ENCODE measurements at places on chromosomes 3 and 15. TPM values are rescaled to one million over a fixed set of nuclear protein-coding genes. Genes with fewer than 3 reads are reported as not detected.

GRCh38 chr3:31369637-31370379 lies 162.9 kb upstream of the STT3B start:
- H3K4me1 ChIP-seq, result peaks cover 16% of the 10 kb centered on the region
- no peak overlapping the region for H3K4me3 ChIP-seq
- H3K27ac ChIP-seq, result peak overlapping the region; percentile 5
- DNase-seq, result peak; percentile 16
- no peaks in the 10 kb centered on the region for H3K36me3 ChIP-seq

The CPN2 gene
- not detected for total RNA-seq

GRCh38 chr3:151008699-151009098 lies 36.2 kb upstream of the CLRN1 start:
- H3K36me3 ChIP-seq, result no peaks in the 10 kb centered on the region
- DNase-seq, result peak; percentile 22
- H3K27ac ChIP-seq, result no peak overlapping the region
- H3K27me3 ChIP-seq, result peaks cover 45% of the 10 kb centered on the region

DNA sequence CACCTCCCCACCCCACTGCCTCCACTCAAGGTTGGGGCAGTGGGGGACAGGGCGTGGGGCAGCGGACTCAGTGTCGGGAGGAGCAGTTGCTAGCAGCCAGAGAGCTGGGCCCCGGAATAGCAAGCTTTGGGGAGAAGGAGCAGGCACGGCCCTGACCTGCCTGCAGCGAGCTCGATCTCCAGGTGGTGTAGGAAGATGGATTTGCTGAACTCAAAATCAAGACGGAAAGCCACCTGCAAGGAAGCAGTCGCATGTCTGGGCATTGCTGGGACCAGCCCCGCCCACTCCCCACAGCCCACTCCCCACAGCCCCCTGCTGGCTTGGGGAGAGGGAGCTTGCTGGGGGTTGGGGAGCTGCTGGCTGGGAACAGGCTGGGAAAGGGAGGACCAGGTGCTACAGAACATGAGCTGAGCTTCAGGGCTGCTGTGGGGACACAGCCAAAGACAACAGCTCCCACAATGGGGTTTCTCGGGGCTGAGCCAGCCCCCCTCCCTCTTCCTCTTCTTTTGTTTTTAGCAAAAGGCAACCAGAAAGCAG lies 38.0 kb downstream of the FEM1B start:
- H3K27me3 ChIP-seq, result no peaks in the 10 kb centered on the region
- no peaks in the 10 kb centered on the region for H3K4me1 ChIP-seq
- DNase-seq, result no peak
- H3K27ac ChIP-seq, result no peak overlapping the region
- H3K4me3 ChIP-seq, result no peak overlapping the region
- no peaks in the 10 kb centered on the region for H3K36me3 ChIP-seq

- peak overlapping the region; percentile 26 for H3K4me3 ChIP-seq
- H3K36me3 ChIP-seq, result no peaks in the 10 kb centered on the region
- H3K27me3 ChIP-seq, result no peaks in the 10 kb centered on the region
- peaks cover 16% of the 10 kb centered on the region for H3K4me1 ChIP-seq
Observed at GRCh38 chr3:44000586-44000985, 241.1 kb upstream of the TOPAZ1 start.

- peaks cover 14% of the 10 kb centered on the region for H3K4me1 ChIP-seq
- no peaks in the 10 kb centered on the region for H3K27me3 ChIP-seq
- H3K27ac ChIP-seq, result no peak overlapping the region
- H3K4me3 ChIP-seq, result no peak overlapping the region
Observed at GRCh38 chr3:45948311-45948781, 5.1 kb downstream of the CXCR6 start.

The TRAT1 gene
- total RNA-seq, result not detected

The SIDT1 gene
- 18.4 TPM for total RNA-seq

GRCh38 chr3:113161661-113162060 lies 49.7 kb upstream of the BOC start:
- DNase-seq, result no peak
- no peaks in the 10 kb centered on the region for H3K36me3 ChIP-seq
- H3K4me1 ChIP-seq, result no peaks in the 10 kb centered on the region
- no peaks in the 10 kb centered on the region for H3K27me3 ChIP-seq
- H3K27ac ChIP-seq, result no peak overlapping the region
- H3K4me3 ChIP-seq, result no peak overlapping the region

The KCNMB3 gene
- total RNA-seq, result 2.3 TPM

The AGBL1 gene
- not detected for total RNA-seq

The SEMA3G gene
- total RNA-seq, result 0.77 TPM

GRCh38 chr15:60255390-60255789 lies 142.4 kb downstream of the ANXA2 start:
- H3K27me3 ChIP-seq, result peaks cover 25% of the 10 kb centered on the region
- H3K4me3 ChIP-seq, result no peak overlapping the region
- peak; percentile 89 for DNase-seq

DNA sequence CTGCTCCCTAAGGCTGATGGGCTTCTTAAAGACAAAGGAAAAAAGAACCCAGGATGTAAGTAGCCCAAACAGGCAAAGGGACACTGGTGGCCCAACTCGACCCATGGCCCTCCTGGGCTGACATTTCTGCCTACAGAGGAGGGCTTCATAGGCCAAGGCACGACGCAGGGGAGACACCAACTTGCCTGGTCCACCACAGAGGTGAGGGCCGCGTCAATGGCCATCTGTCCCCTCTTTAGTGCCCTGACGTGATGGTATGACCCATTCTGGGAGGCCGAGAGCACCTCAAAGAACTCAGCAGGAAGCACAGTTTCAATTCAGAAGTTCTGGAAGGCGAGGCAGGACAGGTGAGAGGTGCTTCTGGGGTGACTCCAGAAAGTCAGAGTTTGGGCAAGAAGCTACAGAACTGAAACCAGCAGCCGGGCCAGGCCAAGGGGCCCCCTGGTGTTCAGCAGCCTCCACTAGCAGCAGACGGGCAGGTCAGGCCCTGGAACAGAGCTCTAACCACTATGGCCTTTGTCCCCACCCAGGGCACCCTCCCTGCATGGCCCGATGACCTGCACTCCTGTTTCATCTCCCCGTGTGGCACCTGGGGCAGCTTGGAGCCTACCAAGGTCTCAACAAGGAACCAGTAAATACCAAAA lies 45.1 kb downstream of the HMCES start:
- no peak overlapping the region for H3K27ac ChIP-seq
- no peaks in the 10 kb centered on the region for H3K27me3 ChIP-seq
- no peaks in the 10 kb centered on the region for H3K36me3 ChIP-seq
- H3K4me3 ChIP-seq, result no peak overlapping the region
- no peak for DNase-seq

DNA sequence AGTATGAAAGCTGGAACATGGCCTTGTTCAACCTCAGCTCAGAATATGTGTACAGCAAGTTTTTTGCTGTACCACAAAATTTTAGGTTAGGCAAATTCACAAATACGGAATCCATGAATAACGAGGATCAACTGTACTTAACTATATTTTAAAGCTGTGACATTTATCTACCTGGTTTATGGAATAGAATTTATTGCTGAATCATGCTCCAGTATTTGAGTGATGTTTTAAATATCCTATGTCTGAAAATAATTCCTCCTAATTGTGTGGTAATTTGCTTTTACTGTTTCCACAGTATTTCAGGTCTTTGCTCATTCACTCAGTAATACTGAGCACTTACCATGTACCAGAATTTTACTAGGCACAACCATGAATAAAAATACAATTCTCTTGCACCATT lies 29.5 kb downstream of the SEC62 start:
- H3K36me3 ChIP-seq, result peaks cover 22% of the 10 kb centered on the region
- no peak overlapping the region for H3K27ac ChIP-seq
- H3K4me3 ChIP-seq, result no peak overlapping the region
- H3K27me3 ChIP-seq, result no peaks in the 10 kb centered on the region
- no peaks in the 10 kb centered on the region for H3K4me1 ChIP-seq
- DNase-seq, result no peak

- DNase-seq, result no peak
- no peak overlapping the region for H3K27ac ChIP-seq
- H3K36me3 ChIP-seq, result no peaks in the 10 kb centered on the region
- H3K4me3 ChIP-seq, result no peak overlapping the region
- no peaks in the 10 kb centered on the region for H3K4me1 ChIP-seq
Observed at GRCh38 chr15:50107157-50107556, 11.9 kb downstream of the ATP8B4 start.

The CEP152 gene
- 7.5 TPM for total RNA-seq

GRCh38 chr15:91100814-91101607 lies 954 bp downstream of the SV2B start:
- H3K27me3 ChIP-seq, result peaks cover 81% of the 10 kb centered on the region
- H3K4me1 ChIP-seq, result 0 out of 2 replicates have a peak, but pooled peaks cover 5% of the 10 kb centered on the region
- no peak overlapping the region for H3K27ac ChIP-seq
- DNase-seq, result no peak
- H3K36me3 ChIP-seq, result no peaks in the 10 kb centered on the region
- peak overlapping the region; percentile 64 for H3K4me3 ChIP-seq

DNA sequence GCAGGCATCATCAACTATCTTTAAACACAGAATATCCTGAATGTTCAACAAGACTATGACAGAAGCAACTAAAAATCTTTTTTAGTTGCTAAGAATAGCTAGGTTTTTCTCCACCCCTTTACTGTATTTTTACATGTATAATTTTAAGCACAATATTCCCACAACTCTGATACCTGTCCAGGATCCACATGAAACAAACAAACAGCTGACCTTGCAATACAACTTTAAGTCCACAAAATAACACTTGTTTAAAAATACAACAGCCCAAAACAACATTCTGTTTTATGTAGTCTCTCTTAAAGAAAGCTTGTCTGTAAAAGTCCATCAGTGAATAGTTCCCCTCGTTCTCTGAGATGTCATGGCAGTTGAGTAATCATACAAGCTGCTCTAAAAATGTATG lies 41.1 kb downstream of the IFT57 start:
- no peak overlapping the region for H3K4me3 ChIP-seq
- H3K27ac ChIP-seq, result no peak overlapping the region

DNA sequence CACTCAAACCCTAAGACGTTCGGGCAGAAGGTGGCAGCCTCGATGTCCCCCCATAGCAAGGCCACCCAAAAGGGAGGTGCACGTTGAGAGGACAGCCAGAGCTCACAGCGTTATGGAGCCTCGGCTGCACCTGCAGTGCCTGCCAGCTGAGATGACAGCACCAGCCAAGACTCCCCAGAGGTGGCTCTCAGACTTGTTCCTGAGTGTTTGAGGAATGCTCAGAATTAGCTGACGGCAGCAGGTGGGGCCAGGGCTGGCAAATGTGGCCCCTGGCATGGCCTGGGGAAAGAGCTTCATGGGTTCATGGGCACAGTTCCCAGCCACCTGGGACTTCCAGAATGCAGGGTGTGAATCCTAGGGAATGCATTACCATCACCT lies 177.8 kb downstream of the KLF13 start:
- no peak for DNase-seq
- H3K27me3 ChIP-seq, result peaks cover 14% of the 10 kb centered on the region

The CHRM5 gene
- 0.04 TPM for total RNA-seq

DNA sequence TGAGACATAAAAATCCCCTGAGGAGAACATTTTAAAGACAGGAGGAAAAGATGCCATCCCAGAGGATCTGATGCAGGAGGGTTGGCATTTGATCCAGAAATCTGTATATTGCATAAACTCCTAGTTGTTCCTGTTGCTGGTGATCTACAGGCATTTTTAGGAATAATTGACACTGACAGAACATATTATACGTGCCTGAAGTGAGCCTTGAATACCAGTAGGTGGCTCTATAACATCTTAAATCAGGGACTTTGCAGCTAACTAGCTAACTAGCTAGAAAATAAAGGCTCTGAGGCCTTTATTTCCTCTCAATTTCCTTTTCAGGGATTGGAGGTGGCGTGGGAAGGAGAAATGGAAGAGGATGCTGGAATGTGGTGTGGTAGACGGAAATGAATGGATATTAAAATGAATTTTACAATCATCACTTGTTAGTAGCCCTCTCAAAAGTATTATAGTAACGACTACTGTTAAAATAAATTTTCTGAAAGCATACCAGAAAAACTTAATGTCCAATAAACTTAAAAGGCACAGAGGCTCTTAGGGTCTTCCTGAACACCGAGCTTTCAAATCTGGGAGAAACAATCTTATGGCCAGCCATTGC lies 73.8 kb upstream of the ZBED2 start:
- H3K4me1 ChIP-seq, result peaks cover 50% of the 10 kb centered on the region
- peak; percentile 81 for DNase-seq
- no peaks in the 10 kb centered on the region for H3K27me3 ChIP-seq
- no peak overlapping the region for H3K27ac ChIP-seq
- H3K4me3 ChIP-seq, result no peak overlapping the region

The COL8A1 gene
- 3.8 TPM for total RNA-seq

DNA sequence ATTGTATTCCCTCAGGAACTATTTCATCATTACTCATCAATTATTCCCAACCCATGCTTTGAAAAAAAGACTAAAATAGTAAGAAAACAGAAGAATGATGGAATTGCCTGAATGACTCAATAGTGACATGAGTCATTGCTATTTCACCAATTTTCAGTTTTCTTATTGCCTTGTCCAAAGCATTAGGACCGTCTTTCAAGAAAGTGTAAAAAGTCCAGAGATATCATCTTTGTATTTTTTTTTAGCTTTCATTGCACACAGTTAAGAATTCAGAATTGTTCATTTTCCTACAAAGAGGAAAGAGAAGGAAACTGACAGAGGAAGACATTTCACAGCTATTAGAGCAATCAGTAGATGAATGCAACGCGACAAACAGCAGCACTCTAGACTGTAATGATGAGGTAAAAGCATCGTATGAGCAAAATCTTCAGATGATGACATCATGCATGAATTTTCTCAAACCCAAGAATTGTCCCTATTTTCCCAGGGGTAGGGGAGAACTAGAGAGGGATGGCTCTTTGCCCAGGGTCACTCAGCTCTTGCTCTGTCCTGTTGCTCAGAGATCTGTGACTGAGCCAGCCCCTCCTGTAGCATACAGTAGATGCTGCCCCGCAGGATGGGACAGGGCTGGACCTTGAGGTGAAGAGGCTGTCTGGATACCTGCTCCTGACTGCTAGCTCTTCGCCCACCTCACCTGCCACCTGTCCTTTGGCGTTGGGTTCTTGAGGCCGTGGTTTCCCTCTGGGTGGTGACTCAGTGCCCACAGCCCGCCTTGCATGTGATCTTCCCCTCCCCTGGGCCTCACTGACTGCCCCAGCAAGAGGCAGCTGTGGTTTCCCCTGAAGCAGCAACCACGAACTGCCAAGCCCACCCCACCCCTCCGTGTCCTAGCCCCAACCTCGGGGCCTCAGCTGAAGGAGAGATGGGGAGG lies 84.8 kb downstream of the PPCDC start:
- peak; percentile 91 for DNase-seq
- no peaks in the 10 kb centered on the region for H3K36me3 ChIP-seq
- H3K4me3 ChIP-seq, result peak overlapping the region; percentile 39
- peaks cover 44% of the 10 kb centered on the region for H3K4me1 ChIP-seq

The PCOLCE2 gene
- 17.3 TPM for total RNA-seq

The PCSK6 gene
- 2.7 TPM for total RNA-seq

GRCh38 chr3:171875923-171876412 lies 32.8 kb downstream of the TMEM212 start:
- no peak overlapping the region for H3K4me3 ChIP-seq
- no peaks in the 10 kb centered on the region for H3K36me3 ChIP-seq
- H3K27me3 ChIP-seq, result no peaks in the 10 kb centered on the region
- peak; percentile 21 for DNase-seq
- no peak overlapping the region for H3K27ac ChIP-seq

GRCh38 chr3:141012571-141012970 lies 38.6 kb upstream of the SPSB4 start:
- H3K27me3 ChIP-seq, result peaks cover 20% of the 10 kb centered on the region
- no peaks in the 10 kb centered on the region for H3K4me1 ChIP-seq
- H3K27ac ChIP-seq, result no peak overlapping the region
- no peak for DNase-seq
- no peaks in the 10 kb centered on the region for H3K36me3 ChIP-seq
